ENCODE measurements at places on chromosomes 4 and X.

- no peak for DNase-seq
Measured at GRCh38 chrX:23494741-23495140, 160.1 kb downstream of the PTCHD1 start.

GRCh38 chr4:25928379-25929297, 14.6 kb downstream of the SMIM20 start:
- no peak for DNase-seq

DNA sequence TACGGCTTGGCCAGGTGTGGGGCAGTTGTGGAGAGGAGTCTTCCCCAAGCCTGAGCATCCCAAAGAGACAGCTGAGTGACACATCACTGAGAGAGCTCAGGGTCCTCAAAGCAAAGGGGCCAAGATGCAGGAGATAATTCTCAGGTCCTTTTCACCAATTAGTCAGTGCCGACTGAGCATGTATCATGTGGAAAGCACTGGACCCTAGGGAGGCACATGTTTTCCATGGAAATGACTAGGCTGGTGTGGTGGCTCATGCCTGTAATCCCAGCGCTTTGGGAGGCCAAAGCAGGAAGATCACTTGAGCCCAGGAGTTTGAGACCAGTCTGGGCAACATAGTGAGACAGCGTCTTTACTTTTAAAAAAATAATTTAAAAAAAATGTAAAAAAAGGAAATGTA, 67.3 kb upstream of the PRPS1 start:
- DNase-seq, result no peak

DNA sequence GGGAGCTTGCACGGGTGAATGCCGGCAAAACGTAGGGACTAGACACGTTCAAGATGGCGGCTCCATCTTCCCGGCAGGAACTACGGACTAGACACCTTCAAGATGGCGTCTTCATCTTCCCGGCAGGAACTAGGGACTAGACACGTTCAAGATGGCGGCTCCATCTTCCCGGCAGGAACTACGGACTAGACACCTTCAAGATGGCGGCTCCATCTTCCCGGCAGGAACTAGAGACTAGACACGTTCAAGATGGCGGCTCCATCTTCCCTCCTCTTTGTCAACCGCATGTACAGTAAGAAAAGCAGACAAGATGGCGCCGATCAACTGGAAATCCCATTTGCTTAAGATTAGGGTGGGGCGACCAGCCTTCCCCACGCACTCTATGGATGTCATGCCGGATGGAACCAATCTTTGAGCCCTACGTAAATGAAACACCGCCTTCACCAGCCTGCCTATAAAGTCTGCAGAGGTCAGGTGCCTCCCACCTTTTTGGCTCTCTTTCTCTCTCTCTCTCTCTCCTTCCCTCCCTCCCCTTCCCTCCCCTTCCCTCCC, 222.4 kb downstream of the CRLF2 start:
- peak; percentile 12 for DNase-seq

GRCh38 chr4:93809773-93810172, 18.8 kb upstream of the ATOH1 start:
- no peak for DNase-seq

DNA sequence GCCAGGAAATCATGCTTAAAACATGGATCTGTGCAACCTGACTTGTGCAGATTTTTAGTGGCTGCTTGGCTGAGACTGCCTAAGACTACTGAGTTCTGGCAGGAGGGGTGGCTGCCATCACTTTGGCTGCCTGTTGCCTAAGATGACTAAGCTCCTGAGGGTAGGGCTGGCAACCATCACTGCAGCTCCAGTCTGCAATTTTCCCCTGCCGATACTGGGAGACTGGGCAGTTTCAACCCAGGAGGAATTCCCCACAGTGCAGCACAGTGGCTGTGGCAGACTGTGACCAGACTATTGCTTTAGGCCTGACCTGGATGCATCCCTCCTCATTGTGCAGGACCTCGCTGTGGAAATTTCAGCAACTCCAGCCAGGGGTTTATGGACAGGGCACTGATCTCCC, 544.9 kb downstream of the ANKRD50 start:
- DNase-seq, result no peak

Data from stimulated activated CD4-positive, alpha-beta T cell treated with anti-CD3 and anti-CD28 coated beads, Interleukin-15, amount 100 ng/mL, for 48 hours (primary cell).